ENCODE measurements at places on chromosomes 13 and 19.

GRCh38 chr19:610801-611480 is 21.3 kb downstream of the HCN2 start:
- DNase-seq = peak; percentile 75

- no peak for DNase-seq
These were observed 115.7 kb upstream of the KLHL1 start for GRCh38 chr13:70223911-70224310.

DNA sequence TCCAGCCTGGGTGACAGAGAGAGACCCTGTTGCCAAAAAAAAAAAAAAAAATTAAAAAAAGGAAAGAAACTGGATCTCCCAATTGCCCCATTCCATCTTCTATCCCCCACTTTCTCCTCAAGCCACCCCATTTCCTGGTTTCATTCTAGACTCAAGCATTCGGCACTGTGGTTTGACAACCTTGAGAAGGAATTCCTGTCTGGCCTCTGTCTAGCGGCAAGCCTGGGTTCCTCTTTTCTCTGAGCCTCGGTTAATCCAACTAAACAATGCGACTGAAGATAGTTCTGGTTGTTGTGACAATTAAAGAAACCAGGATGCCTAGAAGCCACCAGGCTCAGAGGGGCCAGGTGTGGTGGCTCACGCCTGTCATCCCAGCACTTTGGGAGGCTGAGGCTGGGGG is 3.3 kb upstream of the C3 start:
- no peak for DNase-seq

DNA sequence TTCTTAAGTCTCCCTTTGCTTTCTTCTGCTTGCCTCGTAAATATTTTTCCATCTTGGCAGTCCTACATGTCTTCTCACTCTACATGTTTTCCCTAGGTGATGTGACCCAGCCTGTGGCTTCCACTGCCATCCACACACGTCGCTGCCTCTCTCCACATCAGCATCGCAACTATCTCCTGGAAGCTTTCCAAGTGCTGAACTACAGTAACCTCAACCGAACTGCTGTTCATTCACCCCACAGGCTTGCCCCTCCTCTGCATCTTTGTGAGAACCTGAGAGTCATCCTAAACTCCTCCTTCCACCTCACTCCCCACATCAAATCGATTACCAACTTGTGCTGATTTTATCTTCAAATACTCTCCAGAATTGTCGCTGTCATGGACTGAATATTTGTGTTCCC is 41.2 kb upstream of the USPL1 start:
- peak; percentile 43 for DNase-seq

DNA sequence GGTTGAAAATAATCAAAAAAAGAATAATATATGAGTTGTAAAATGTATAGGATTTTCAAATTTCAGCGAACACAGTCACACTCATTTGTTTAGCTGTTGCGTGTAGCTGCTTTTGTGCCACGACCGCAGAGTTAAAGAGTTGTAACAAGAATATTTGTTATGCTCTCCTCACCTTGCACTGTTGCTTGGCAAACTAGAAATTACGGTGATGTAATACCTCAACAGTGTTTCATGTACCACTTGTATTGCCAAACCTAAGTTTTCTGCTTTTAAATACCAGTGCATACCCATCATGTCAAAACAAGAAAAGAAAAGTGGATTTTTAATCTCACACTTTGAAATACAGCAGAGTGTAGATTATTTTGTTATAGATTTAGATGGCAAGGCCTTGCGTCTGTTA is 201.1 kb downstream of the NBEA start:
- no peak for DNase-seq

DNA sequence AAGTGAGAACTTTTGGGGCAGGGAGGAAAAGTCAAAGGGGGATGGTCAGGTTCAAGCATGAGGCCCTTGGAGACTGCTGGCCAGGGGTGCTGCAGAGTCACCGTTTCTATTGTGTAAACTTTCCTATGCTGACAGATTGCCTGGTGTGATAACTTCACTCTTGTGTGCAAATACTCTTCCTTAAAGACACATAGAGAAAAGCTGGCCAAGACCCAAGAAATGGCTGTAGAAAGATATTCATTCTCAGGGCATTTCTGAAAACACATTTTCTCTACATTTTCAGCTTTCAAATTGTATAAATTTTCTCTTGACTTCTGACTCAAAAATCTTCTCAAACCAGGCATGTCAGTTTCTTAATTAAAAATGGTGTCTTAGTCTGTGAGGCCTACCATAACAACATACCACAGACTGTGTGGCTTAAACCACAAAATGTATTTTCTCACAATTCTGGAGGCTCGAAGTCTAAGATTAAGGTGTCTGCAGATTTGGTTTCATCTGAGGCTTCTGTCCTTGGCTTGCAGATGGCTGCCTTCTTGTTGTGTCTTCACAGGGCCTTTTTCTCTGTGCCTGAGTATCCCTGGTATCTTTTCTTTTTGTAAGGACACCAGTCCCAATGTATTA is 304.5 kb downstream of the KCNRG start:
- DNase-seq = no peak

DNA sequence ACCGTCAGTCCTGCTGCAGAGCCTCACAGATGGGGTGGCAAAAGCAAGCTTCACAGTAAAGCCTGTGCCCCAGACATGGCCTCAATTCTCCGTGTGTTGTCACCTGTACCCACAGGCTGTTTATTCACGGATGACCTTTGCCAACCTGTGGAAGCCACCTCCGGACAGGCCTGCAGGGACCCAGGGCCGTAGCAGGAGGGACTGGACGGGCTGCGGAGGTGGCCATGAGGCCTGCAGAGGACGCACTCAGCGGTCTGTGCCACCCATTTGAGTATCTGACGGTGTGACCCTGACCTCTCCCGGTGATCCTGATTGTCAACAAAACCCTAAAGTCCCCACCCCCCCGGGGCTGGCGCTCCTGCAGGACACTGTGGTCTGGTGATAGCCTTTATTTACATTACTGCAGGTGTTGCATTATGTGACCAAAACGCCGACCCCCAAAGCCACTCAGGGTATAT is 7.8 kb upstream of the KLF16 start:
- DNase-seq = no peak

DNA sequence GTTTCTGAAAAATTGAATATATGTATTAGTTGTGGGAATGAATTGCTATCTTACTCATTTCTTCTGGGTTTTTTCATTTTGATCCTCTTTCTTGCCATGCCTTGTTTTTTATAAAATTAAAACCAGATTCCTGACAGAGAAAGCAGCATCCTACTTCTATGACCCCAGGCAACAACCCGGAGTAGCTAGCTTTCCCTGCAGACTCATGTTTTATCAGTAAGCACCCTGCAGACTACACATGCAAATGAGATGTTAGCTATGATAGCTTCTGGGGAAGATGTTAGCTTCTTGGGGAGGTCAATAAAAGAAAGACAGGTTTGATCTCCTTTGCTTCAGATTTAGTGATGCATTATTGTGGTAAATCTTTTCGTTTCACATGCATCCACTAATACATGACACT is 1598.6 kb downstream of the SLITRK5 start:
- DNase-seq = no peak

GRCh38 chr13:50171590-50172282 is 156.5 kb downstream of the KCNRG start:
- DNase-seq = no peak

- DNase-seq = no peak
These were observed 4.2 kb downstream of the DMPK start for GRCh38 chr19:45778010-45778661.

- DNase-seq = peak; percentile 85
These were observed 4.5 kb downstream of the FAM174C start for GRCh38 chr19:1279782-1280341.

GRCh38 chr19:58400316-58400915 is 5.0 kb downstream of the RNF225 start:
- no peak for DNase-seq

DNA sequence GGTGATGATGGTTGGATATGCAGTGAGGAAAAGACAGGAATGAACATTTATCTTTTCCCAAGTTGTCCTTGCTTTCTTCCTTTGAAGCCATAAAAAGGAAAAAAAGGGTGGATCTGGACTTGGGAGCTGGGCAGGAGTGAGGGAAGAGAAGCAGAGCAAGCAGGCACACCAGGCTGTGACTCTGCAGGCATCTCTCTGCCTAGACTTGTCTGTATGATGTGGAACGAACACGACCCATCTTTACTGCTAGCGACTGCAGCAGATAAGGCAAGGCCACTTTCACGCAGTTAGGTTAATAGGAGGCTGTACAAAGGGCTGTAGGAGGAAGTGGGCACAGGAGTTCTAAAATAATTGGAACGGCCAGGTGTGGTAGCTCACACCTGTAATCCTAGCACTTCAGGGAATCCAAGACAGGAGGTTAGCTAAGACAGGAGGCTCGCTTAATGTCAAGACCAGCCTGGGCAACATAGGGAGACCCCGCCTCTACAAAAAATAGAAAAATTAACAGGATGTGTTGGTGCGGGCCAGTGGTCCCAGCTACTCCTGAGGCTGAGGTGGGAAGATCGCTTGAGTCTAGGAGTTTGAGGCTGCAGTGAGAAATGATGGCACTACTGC is 961 bp upstream of the URI1 start:
- DNase-seq = no peak

GRCh38 chr13:43405457-43405856 is 381.3 kb downstream of the ENOX1 start:
- no peak for DNase-seq

DNA sequence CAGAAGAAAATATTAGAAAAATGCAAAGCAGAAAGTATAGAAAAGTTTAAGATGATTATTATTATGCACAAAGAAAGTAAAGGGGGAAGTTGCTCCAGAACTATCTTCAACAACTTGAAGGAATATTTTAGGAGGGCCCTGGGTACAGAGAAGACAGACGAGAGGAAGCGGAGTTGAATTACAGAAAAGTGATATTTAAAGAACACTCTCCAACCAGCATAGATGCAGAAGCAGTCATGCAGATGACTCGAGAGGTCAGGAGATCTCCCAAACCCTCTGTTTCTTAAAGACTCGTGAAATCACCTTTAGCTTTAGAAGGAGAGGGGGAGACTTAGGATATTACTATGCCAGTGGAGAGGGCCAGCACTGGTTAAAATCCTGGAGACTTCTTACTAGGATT is 8.5 kb upstream of the SHISA2 start:
- DNase-seq = no peak

- DNase-seq = no peak
These were observed 24.3 kb downstream of the CAPN12 start for GRCh38 chr19:38719761-38720558.

GRCh38 chr13:20902438-20903163 is at the start of gene XPO4:
Gene XPO4 (minus strand): TSS chr13:20902746. CDS start chr13:20902738, 8 bp downstream.
- peak; percentile 86 for DNase-seq

- DNase-seq = no peak
These were observed at the start of gene NCAN for GRCh38 chr19:19211499-19212420. Gene NCAN (plus strand): TSS chr19:19211958. CDS start chr19:19216954, 4,996 bp downstream.

- DNase-seq = peak; percentile 68
These were observed 647 bp upstream of the KLF12 start for GRCh38 chr13:74134777-74135325.

DNA sequence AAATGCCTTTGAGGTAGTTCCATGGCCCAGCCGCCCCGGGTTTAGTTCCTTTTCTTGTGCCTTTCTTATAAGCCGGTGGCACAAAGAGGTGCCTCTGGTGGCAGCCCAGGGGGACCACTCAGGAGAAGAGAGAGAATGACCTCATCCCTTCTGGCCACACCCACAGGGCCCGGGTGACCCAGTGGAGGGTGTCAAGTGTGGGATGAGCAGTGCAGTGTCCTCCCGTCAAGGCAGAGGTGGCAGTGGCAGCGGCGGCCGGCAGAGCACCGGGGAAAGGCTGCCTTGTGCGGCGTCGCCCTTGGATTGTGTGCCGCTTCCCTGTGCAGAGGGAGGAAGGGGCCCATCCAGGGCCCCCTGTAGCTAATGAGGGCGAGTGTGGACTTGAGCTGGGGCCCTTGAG is 47.9 kb downstream of the KDM4B start:
- DNase-seq = no peak

DNA sequence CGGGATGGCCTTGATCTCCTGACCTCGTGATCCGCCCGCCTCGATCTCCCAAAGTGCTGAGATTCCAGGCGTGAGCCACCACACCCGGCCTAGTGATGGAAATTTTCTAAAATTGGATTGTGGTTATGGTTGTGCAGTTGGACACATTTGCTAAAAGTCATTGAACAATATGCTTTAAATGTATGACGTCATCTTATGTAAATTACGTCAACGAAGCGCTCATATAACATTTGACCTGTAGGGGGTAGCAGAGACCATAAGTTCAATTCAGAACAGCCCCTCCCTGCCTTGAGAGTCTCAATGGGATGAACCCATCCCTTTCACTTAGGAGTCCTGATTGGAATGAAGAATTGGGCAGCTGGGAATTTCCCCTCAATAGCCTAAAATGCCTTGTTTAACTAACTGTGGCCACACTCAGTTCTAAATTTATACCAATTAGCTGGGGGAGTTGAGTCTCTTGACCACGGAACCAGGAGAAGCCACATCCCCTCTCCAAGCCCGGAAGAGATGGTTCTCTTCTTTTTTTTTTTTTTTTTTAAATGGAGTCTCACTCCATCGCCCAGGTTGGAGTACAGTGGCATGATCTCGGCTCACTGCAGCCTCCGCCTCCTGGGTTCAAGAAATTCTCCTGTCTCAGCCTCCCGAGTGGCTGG is 15.2 kb upstream of the TLE6 start:
- DNase-seq = peak; percentile 54

GRCh38 chr19:48250290-48251025 is 5.3 kb downstream of the CARD8 start:
- no peak for DNase-seq

GRCh38 chr19:42284591-42285341 is 15.7 kb downstream of the CIC start:
- peak; percentile 33 for DNase-seq

DNA sequence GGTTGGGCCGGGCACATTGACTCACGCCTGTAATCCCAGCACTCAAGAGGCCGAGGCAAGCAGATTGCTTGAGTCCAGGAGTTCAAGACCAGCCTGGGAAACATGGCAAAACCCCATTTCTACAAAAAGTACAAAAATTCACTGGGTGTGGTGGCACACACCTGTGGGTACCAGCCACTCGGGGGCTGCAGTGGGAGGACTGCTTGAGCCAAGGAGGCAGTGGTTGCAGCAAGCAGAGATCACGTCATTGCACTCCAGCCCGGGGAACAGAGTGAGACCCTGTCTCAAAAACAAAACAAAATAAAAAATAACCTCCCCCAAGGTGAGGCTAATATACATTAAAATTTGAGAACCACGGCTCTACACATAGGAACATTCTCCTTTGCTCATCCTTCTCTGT is 24.9 kb downstream of the NLRP13 start:
- no peak for DNase-seq

DNA sequence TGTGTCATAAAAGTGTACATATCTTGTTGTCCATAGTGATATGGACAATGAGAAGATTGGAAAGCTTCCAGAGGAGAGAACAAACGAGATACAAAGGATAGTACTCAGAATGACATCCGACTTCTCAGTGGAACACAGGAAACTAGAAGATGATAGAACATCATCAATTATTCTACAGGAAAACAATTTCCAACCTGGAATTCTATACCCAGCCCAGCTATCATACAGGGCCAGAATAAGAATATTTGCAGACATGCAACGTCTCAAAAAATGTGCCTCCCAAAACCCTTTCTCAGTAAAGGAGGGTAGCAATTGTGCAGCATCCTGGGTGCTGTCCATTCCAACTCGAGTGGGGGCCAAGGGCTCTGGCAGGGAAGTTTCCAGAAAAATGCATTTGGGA is 24.0 kb downstream of the F2RL3 start:
- no peak for DNase-seq

GRCh38 chr13:59301174-59301567 is 862.6 kb downstream of the DIAPH3 start:
- DNase-seq = no peak

GRCh38 chr19:14073925-14074838 is 1.6 kb downstream of the MISP3 start:
- DNase-seq = peak; percentile 31
